Ascending aorta (tissue), 2 donors: ENCODE measurements at places on chromosomes 7 and 10.
A peak's percentile ranks its signal among the peaks of the same experiment; 100 is the strongest.

GRCh38 chr10:120810298-120810697, 40.9 kb upstream of the WDR11 start:
- no peak overlapping the region for H3K4me3 ChIP-seq
- DNase-seq, result no peak
- no peaks in the 10 kb centered on the region for H3K36me3 ChIP-seq

GRCh38 chr10:28768227-28768626, 90.9 kb downstream of the BAMBI start:
- H3K4me3 ChIP-seq, result no peak overlapping the region
- no peak for DNase-seq
- no peak overlapping the region for H3K27ac ChIP-seq
- H3K4me1 ChIP-seq, result no peaks in the 10 kb centered on the region
- H3K27me3 ChIP-seq, result no peaks in the 10 kb centered on the region
- no peaks in the 10 kb centered on the region for H3K36me3 ChIP-seq

GRCh38 chr7:25750744-25751508, 401.1 kb upstream of the NFE2L3 start:
- peak overlapping the region; percentile 44 for H3K4me3 ChIP-seq
- H3K36me3 ChIP-seq, result no peaks in the 10 kb centered on the region
- H3K4me1 ChIP-seq, result peaks cover 18% of the 10 kb centered on the region
- H3K27me3 ChIP-seq, result no peaks in the 10 kb centered on the region

DNA sequence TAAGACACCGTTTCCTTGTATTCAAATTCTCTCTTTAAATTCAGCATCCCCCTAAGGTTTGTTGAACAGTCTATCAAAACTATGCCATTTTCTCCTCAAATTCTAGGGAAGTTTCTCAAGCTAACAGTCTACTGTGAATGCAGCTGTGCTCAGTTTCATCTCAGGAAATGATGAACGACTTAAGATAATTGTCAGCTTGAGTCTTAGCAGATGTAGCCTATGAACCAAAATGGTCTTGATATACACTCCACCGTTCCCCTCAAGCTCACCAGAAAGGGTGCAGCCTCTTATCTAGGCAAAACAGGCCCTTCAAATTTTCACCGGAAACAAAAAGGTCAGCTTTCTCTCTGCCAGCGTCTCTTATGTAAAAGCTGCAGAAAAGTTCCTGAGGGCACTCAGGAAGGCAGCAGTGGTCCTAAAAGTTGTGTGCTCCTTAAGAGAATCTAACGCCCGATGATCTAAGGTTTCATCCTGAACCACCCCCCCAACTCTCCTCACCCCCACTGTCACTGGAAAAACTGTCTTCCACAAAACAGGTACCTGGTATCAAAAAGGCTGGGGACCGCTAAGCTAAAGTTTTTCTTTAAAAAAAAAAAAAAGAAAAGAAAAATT, 2.1 kb downstream of the DNAJC9 start:
- H3K4me3 ChIP-seq, result no peak overlapping the region
- no peak overlapping the region for H3K27ac ChIP-seq
- no peak for DNase-seq

DNA sequence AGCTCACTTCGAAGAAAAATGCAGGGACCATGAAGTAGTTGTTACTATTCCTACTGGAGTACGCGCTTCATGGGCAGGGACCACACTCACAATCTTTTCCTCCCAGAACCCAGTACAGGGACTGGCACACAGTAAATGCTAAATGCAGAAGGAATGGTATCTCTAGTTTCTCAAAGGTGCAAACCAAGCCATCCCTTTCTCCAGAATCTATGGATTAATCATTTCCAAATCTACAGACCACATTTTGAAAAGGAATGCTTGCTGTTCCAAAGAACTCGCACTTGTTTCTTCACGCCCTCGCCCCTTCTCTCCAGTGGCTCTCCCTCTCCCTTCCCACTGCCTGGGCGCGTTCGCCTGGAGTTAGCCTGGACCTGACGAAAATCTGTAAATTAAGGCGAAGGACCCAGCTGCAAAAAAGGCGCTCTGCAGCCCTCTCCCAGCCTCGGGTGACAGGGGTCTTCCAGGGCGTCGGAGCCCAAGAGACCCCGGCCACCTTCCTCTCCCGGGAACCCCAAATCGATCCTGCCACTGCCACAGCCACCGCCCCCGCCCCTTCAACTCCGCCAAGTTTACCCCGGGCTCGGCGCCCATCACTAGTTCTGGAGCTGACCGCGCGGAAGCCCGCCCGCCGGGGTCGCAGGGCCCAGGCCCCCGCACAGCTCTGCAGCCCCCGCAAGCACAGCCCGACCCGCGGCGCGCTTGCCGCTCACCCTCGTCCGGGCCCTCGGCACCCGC, 527 bp downstream of the PDIA4 start:
- H3K27me3 ChIP-seq, result no peaks in the 10 kb centered on the region
- DNase-seq, result no peak
- H3K36me3 ChIP-seq, result peaks cover 4% of the 10 kb centered on the region
- H3K27ac ChIP-seq, result peak overlapping the region; percentile 95

DNA sequence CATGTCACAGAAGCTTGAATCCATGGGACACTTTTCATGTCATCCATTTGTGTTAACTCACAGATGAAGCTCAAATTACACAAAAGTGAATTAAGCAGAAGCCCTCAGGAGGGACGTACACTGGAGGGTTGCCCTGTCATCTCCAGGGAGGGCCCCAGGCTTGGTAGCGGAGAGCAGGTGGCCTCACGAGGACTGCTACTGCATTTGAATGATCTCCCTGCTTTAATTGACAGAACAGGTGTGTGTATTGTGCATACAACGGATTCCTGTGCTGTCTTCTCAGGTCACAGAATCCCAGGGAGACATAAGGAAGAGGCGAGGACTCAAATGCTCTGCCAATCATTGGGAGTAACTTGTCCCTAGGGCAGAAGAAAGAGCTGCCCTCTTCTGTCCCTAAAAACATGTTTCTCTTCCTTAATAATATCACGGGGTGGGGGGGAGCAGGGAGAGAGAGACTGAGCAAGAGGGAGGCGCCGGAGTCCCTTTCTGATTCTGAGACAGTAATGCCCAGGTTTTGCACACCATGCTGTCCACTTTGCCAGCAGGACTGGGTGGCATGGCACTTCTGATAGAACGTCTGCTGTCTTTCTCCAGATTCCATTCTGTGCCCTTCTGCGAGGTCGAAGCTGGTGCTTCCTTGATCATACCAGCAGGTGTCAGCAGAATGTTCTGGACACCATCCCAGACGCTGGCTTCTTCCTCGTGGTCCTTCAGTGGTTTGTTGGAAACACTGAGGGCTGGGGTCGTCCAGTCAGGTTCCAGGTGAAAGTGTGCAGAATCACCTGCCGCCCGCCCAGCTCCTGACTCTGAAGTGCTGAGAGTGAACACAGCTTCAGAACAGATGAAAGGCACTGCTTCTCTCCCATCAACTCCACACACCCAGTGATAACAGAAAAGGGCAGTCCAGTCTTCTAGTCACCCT, 26.2 kb upstream of the RASGEF1A start:
- no peaks in the 10 kb centered on the region for H3K36me3 ChIP-seq
- no peaks in the 10 kb centered on the region for H3K4me1 ChIP-seq
- no peaks in the 10 kb centered on the region for H3K27me3 ChIP-seq
- no peak overlapping the region for H3K27ac ChIP-seq
- no peak for DNase-seq

- no peak overlapping the region for H3K4me3 ChIP-seq
- no peaks in the 10 kb centered on the region for H3K27me3 ChIP-seq
- DNase-seq, result no peak
- no peak overlapping the region for H3K27ac ChIP-seq
- H3K4me1 ChIP-seq, result no peaks in the 10 kb centered on the region
- H3K36me3 ChIP-seq, result no peaks in the 10 kb centered on the region
These were observed 84.5 kb upstream of the SMNDC1 start for GRCh38 chr10:110389255-110389654.

DNA sequence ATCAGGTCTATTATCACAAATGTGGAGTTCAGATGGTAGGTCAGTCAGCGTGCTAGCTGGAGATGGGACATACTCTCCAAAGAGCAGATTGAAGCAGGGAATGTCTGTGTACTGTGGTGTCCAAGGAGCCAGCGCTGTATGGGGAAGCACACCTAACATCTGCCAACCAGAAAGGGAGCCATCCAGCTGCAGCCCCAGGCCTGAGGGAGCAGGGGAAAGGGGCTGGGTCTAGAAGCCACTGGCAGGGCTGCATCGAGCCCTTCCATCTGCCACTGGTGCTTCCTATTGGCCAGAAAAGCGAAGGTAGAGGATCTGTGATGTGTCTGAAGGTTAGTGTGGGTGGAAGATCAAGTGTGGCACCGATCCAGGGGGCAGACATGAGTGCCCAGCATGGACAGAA, 8.0 kb upstream of the RAMP3 start:
- no peaks in the 10 kb centered on the region for H3K4me1 ChIP-seq
- no peaks in the 10 kb centered on the region for H3K27me3 ChIP-seq
- DNase-seq, result no peak
- H3K27ac ChIP-seq, result no peak overlapping the region
- no peak overlapping the region for H3K4me3 ChIP-seq

- DNase-seq, result no peak
- no peaks in the 10 kb centered on the region for H3K4me1 ChIP-seq
- H3K36me3 ChIP-seq, result no peaks in the 10 kb centered on the region
- H3K4me3 ChIP-seq, result no peak overlapping the region
These were observed 1583.6 kb upstream of the LRRTM3 start for GRCh38 chr10:65342245-65342644.

DNA sequence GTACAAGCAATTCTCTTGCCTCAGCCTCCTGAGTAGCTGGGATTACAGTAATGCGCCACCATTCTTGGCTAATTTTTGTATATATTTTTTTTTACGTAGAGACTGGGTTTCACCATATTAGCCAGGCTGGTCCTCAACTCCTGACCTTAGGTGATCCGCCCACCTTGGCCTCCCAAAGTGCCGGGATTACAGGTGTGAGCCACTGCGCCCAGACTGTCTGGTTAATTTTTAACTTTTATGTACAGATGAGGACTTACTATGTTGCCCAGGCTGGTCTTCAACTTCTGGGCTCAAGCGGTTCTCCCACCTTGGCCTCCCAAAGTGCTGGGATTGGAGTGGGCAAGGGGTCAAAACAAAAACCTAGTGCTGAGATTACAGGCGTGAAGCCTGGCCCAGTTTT, 101.8 kb downstream of the JMJD1C start:
- no peak overlapping the region for H3K4me3 ChIP-seq
- no peaks in the 10 kb centered on the region for H3K36me3 ChIP-seq
- H3K27me3 ChIP-seq, result no peaks in the 10 kb centered on the region

DNA sequence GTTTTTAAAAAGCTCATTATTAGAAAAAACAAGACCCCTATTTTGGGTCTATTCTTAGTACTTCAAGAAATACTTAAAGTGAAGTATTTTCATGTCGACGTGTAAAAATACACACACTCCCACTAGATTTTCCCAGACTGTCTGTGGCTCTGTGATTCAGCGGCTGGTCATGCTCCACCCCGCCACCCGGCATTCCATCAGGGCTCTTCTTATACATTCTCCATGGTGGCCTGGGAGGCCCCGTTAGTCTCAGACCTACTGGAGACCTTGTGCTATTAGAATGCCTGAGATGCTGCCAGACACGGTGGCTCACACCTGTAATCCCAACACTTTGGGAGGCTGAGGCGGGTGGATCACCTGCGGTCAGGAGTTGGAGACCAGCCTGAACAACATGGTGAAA, 13.1 kb downstream of the TECPR1 start:
- no peak for DNase-seq
- peaks cover 37% of the 10 kb centered on the region for H3K36me3 ChIP-seq
- H3K4me3 ChIP-seq, result no peak overlapping the region
- no peaks in the 10 kb centered on the region for H3K27me3 ChIP-seq

DNA sequence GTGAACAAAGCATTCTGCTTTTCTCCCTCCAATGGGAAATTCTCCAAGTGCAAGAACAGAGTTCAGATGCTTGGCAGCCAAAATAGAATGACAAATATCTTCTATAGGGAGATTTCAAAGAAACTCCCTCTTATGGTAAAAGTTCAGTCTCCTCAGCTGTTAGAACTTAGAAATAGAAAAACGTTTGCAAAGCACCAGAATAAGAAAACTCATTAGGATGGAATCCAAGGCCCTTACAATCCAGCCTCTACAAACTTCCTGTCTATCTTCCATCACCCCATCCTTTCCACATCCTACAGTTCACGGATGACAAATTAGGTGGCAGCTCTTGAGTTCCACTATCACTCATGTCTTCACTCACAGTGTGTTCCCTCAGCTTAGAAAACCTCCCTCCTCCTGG, 25.7 kb downstream of the FAM13C start:
- H3K27me3 ChIP-seq, result no peaks in the 10 kb centered on the region
- DNase-seq, result no peak
- H3K4me3 ChIP-seq, result no peak overlapping the region
- H3K27ac ChIP-seq, result peak overlapping the region; percentile 73
- peaks cover 4% of the 10 kb centered on the region for H3K4me1 ChIP-seq
- no peaks in the 10 kb centered on the region for H3K36me3 ChIP-seq

GRCh38 chr7:74002474-74003017, 25.4 kb upstream of the ELN start:
- H3K27ac ChIP-seq, result peak overlapping the region; percentile 95
- H3K36me3 ChIP-seq, result no peaks in the 10 kb centered on the region
- DNase-seq, result peak; percentile 68
- peak overlapping the region; percentile 20 for H3K4me3 ChIP-seq

DNA sequence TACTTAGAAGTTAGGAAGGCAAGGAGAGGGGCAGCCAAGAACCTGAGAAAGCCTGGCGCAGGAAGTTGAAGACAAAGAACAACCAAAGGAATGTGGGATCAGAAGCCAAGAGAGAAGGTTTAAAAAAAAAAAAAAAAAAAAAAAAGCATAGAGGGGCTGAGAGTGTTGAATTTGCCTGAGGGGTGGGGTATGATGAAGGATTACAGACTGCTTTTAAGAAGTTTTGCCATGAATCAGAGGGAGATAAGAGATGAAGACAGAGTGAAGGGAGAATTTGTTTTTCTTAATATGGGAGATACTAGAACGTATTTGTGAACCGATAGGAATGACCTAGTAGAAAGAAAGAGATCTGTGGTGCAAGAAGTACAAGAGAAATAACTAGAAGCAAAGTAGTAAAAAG, 6.7 kb downstream of the SLC26A4 start:
- no peaks in the 10 kb centered on the region for H3K36me3 ChIP-seq
- no peak for DNase-seq
- no peak overlapping the region for H3K4me3 ChIP-seq
- H3K27me3 ChIP-seq, result no peaks in the 10 kb centered on the region
- no peak overlapping the region for H3K27ac ChIP-seq
- no peaks in the 10 kb centered on the region for H3K4me1 ChIP-seq

- no peaks in the 10 kb centered on the region for H3K4me1 ChIP-seq
- H3K27me3 ChIP-seq, result no peaks in the 10 kb centered on the region
- no peak overlapping the region for H3K4me3 ChIP-seq
- no peak for DNase-seq
- no peaks in the 10 kb centered on the region for H3K36me3 ChIP-seq
- H3K27ac ChIP-seq, result no peak overlapping the region
These were observed 111.6 kb downstream of the TMEM178B start for GRCh38 chr7:141185369-141185967.

- H3K4me1 ChIP-seq, result no peaks in the 10 kb centered on the region
- H3K36me3 ChIP-seq, result no peaks in the 10 kb centered on the region
- H3K4me3 ChIP-seq, result no peak overlapping the region
- H3K27me3 ChIP-seq, result no peaks in the 10 kb centered on the region
These were observed 14.0 kb downstream of the C10orf105 start for GRCh38 chr10:71705582-71705981.

GRCh38 chr10:43086321-43086942, 9.6 kb downstream of the RET start:
- no peak for DNase-seq
- no peaks in the 10 kb centered on the region for H3K27me3 ChIP-seq
- no peaks in the 10 kb centered on the region for H3K4me1 ChIP-seq
- H3K36me3 ChIP-seq, result no peaks in the 10 kb centered on the region
- H3K27ac ChIP-seq, result no peak overlapping the region

GRCh38 chr10:120555842-120556532, 99.0 kb downstream of the PLPP4 start:
- no peaks in the 10 kb centered on the region for H3K27me3 ChIP-seq
- DNase-seq, result no peak
- no peak overlapping the region for H3K27ac ChIP-seq
- H3K4me3 ChIP-seq, result no peak overlapping the region
